ENCODE measurements at places on chromosomes 16 and 17.

DNA sequence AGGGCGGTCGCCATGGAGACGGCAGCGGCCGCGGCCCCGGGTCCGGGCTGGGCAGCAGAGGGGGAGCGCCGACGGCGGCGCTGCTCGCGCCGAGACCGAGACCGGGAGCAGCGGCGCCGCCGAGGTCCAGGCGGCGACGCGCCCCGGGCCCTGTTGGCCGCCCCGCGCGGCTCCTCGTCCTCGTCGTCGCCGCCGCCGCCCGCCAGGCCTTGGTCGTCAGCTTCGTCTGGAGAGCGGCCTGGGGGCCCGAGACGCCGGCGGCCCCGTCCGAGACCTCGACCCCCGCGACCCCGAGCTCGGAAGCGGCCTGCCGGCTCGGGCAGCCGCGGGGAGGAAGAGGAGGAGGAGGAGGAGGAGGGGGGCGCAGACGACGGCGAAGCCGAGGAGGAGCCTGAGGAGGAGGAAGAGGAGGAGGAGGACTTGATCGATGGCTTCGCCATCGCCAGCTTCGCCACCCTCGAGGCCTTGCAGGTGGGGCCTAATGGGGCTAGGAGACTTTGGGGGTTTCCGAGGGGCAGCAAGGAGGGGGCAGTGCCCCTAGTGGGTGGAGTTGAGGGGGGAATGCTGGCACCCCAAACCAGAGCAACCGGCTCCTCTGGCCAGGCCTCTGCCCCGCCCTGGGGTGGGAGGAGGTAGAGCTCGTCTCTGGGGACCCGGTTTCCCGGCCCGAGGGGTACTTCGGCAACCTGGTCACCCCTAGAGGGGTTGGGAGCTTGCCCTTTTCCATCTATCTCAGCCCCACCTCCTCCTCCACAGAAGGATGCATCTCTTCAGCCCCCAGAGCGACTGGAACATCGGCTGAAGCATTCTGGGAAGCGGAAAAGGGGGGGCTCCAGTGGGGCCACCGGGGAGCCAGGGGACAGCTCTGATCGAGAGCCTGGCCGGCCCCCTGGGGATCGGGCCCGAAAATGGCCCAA lies 1.5 kb downstream of the FBRS start:
- DNase-seq, result peak; percentile 84

DNA sequence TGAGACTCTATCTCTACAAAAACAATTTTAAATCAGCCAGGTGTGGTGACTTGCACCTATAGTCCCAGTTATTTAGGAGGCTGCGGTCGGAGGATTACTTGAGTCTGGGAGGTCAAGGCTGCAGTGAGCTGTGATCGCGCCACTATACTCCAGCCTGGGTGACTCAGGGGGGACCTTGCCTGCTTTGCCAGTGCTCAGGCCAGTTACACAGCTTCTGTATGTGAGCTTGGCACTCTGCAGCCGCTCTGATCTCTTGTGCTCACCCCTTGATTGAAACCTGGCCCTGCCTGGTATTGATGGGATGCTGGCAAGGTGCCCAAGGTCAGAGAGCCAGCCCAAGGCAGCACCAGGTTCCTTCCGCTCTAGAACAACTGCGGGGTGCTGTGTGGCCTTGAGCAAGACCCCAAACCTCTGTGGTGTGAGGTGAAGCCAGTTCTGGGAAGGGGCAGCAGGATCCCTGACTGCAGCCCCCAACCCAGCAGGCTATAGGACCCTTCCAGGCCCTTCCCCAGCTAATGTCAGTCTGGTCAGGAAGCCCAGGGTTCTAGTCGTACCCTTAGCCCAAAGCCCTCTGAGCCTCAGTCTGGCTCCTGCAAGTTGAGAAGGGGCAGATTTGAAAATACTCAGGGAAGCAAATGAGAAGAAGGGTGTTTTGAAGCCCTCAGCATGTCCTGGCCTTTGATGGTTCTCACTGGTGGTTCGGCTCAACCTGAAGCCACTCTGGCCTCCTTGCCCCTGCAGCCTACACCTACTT lies 18.9 kb downstream of the MMP15 start:
- no peak for DNase-seq

DNA sequence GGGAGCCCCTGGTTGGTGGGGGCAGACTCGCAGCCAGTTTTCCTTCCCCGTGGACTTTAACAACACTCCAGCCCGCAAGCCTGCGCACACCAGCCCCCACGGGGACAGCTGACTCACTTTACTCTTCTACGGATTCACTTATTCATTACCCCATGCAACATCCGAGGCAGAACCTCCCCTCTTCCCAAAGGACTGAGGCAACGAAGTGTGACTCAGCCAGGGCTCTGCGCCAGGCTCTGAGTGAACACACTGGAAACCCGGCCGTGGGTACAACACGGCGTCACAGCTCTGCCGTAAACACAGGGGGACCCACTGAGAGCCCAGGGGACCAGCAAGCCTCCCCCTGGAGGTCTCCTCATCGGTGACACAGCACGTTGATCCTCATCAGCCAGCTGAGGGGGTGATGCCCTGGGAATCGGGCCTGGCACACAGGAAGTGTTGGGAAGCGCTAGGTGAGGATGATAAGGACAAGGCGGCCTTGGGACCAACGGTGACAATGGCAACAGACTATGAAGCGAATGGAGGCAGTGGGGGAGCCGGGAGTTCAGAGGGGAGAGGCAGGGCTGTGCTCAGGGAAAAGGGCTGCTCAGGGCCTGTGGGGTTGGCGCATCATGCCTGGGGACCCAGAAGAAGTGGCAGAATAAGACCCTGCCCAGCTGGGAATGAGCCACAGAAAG lies 14.6 kb downstream of the COTL1 start:
- DNase-seq, result no peak

DNA sequence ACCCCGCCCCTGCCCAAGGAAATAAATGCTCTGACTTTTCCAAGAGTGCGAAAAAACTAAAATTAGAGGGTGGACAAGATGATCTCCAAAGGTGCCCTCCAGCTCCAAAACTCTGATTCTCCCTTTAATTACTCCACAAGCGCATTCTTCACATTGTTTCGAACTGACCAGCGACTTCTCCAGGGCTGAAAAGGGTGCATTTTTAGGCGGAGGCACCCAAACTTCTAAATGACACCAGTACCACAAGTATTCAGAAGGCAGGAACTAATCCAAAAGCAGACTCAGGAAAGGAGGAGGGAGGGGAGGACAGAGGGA lies 750 bp downstream of the ZFHX3 start:
- no peak for DNase-seq

GRCh38 chr17:51166987-51167931 lies 1.0 kb downstream of the NME2 start:
- DNase-seq, result peak; percentile 87

GRCh38 chr17:58189436-58190146 lies 2.9 kb upstream of the EPX start:
- DNase-seq, result no peak

GRCh38 chr17:35700150-35700549 lies 31.3 kb upstream of the RASL10B start:
- no peak for DNase-seq

GRCh38 chr17:19001907-19002590 lies 2.5 kb downstream of the FAM83G start:
- DNase-seq, result no peak

GRCh38 chr17:13933441-13934276 lies 135.6 kb upstream of the COX10 start:
- no peak for DNase-seq

- no peak for DNase-seq
These were observed 558 bp upstream of the CHMP6 start for GRCh38 chr17:80990921-80991644.

DNA sequence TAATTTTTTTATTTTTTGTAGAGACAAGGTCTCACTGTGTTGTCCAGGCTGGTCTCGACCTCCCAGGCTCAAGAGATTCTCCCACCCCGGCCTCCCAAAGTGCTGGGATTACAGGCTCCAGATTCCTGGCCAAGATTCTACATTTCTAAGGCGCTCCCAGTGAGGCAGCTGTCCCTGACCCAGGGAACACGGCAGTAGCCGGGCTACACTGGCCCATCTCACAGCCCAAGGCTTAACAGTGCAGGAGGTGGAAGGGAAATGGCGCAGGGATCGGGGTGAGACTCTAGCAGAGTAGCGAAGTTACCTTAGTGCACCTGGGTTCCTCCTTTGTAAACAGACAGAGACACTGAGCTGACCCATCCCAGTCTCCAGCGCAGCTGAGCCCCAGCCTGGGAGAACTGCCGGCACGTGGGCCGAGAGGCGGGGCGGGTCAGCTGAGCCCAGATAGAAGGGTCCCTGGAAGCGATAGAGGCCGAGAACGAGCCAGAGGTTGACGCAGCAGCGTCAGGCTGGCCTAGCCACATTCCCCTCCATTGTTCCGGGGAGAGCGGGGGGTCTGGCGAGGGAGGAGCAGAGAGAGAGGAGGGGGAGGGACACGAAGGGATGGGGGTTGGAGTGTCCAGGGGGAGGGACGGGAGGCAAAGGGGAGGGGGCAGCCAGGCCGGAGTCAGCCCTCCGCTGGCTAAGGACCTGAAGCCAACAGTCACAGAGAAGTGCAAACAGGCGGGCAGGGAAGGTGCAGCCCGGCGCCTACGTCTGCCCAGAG lies 2.5 kb downstream of the CARHSP1 start:
- no peak for DNase-seq

GRCh38 chr16:47604306-47604705 lies 143.2 kb downstream of the PHKB start:
- DNase-seq, result no peak

DNA sequence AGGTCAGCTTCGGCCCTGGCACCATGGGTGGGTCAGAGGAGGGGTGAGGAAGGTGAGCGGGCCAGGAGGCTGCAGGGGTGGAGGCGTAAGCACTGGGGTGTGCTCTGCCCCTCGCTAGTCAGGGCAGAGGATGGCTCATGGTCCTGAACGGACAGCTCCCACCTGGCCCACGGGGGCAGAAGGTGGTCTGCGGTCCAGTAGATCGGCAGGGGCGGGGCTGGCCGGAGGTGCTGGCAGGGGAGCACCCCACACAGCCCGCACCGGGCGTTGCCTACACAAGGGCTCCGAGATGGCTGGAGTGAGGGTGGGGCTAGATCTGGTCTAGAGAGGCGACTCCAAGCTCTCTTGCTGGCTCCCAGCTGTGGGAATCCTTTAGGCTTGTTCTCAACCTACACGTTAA lies 8.2 kb downstream of the NPTX1 start:
- no peak for DNase-seq

- DNase-seq, result no peak
These were observed 10.4 kb downstream of the KPNB1 start for GRCh38 chr17:47660064-47660492.

DNA sequence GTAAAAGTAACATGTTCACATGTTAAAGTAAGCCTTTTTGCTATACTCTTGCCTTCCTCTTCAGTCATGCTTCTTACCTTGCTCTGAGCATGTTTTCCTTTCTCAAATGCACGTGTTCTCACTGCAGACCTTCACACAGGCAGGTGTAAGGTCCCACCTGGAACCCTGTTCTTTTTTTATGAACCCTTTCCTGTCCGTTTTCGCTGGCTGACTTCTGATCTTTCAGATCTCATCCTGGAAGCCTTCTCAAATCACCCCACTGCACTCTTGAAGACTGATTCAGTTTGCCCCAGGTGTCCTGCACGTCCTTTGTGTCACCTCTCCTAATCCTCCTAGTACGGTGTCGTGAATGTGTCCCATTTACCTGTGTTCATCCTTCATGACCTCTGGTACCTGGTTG lies 313.6 kb downstream of the SNX29 start:
- DNase-seq, result no peak

DNA sequence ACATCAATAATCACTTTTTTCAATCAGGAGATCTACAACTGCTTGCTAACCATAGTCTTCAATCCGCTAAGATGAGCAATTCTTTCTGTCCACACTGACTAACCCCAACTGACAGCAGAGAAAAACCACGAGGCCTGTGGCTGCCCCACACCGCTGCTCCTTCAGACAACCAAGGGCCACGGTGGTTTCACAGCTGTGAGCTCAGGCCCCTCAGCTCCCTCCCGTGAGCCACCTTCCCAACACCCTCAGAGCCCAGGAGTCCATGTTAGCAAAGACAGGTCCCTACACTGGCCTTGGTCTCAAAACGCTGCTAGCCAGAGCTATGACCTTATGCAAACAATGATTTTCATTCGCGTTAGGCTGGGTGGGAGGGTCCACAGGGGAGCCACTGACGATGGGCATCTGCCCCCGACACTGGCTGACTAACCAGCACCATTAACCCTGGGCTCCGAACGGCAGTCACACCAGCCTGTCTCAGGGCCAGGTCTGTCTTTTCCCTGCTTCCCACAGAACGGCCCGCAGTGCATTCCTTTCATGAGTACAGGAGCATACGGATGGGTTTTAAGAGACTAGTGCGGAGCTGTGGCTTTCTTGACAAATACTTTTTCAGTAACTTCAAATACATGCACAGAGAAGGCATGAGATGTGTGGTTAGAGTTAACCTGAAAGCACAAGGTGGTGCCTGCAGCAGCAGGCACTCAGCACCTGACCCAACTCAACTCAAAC lies 67.3 kb downstream of the ANKRD11 start:
- no peak for DNase-seq

- no peak for DNase-seq
These were observed 37.5 kb upstream of the BHLHA9 start for GRCh38 chr17:1232786-1233185.

DNA sequence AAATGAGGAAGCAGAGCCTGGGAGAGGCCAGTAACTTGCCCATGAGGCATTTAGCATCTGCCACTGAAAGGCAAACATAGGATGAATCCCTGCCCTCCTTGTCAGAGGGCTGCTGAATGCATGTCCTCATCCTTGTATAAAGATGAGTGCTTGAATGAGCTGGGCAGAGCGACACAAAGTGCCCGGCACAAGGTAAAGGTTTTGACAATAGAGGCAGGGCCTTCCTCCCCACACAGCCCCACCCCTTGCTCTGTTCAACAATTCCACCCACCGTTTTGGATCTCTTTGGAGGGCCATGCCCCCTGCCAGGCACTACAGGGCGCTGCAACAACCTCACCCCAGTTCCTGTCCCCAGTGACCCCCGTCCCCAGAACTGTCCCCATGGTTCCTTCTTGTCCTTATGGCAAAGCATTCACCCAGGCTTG lies 1.4 kb upstream of the KRT19 start:
- no peak for DNase-seq

- no peak for DNase-seq
These were observed 44.4 kb upstream of the ZFHX3 start for GRCh38 chr16:73092236-73092781.
